ENCODE measurements at places on chromosomes 1 and 21.

- no peak for DNase-seq
These were observed 17.2 kb downstream of the THEMIS2 start for GRCh38 chr1:27889506-27889905.

GRCh38 chr1:169072945-169073725 lies 33.4 kb upstream of the ATP1B1 start:
- no peak for DNase-seq

- no peak for DNase-seq
These were observed 932.8 kb downstream of the TTLL7 start for GRCh38 chr1:83065952-83066727.

DNA sequence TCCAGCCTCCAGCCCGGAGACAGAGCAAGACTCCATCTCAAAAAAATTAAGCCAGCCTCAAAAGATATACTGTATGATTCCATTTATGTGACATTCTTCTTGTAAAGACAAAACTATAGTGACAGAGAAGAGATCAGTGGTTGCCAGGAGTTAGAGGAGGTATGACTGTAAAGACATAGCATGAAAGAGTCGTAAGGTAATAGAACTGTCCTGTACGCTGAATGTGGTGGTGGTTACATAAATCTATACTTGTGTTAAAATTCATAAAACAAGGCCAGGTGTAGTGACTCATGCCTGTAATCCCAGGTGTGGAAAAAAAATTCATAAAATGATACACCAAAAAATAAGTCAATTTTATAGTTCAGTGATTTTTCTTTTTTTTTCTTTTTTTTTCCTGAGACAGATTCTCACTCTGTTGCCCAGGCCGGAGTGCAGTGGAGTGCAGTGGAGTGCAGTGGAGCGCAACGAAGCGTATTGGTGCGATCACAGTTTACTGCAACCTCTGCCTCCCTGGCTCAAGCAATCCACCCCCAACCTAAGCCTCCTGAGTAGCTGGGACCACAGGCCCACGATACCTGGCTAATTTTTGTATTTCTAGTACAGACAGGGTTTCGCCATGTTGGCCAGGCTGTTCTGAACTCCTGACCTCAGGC lies 84.9 kb upstream of the CXADR start:
- no peak for DNase-seq

DNA sequence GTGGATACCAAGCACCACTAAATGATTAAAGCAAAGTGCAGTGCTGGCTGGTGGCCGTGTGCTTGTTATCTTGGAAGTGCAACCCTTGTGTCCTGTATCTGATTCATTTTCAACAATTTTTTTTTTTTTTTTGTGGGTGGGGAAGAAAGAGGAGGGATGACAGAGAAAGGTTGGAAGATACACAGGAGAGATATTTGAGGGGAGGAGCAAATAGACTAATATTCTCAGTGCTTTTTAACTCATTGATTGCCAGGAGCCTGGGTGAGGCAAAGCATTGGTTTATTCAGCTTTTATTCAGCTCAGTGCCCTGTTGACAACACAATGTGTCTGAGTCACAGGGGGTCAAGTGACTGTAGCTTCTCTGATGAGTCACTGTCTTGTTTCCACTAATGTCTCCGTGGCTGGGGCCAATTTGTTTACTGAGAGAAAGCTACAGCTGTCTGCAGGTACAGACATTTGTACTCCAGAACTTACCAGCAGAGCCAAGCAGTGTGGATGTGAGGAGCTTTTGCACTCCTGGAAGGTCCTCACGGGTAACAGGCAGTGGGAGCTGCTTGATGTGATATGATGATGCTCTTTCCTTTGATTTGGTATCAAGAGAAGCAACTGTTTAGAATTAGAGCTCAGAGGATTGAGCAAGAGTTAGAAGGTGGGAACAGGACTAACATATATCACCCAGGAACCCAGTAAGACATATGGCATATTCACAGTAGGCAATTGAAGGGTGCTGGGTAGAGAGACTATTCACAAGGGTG lies 23.6 kb upstream of the DNM3 start:
- peak; percentile 82 for DNase-seq

GRCh38 chr1:50502147-50502546 lies 78.9 kb upstream of the DMRTA2 start:
- no peak for DNase-seq

All from EL (cell line).